ENCODE measurements at places on chromosomes 1 and 21.

- DNase-seq: no peak
Observed at GRCh38 chr1:80248886-80249285, 1242.4 kb upstream of the ADGRL4 start.

GRCh38 chr1:51651552-51651942 is 34.7 kb downstream of the OSBPL9 start:
- no peak for DNase-seq

- no peak for DNase-seq
Observed at GRCh38 chr21:33403128-33403785, at the start of gene IFNGR2. Gene IFNGR2 (plus strand): TSS chr21:33403413. CDS start chr21:33403544, 131 bp downstream.

DNA sequence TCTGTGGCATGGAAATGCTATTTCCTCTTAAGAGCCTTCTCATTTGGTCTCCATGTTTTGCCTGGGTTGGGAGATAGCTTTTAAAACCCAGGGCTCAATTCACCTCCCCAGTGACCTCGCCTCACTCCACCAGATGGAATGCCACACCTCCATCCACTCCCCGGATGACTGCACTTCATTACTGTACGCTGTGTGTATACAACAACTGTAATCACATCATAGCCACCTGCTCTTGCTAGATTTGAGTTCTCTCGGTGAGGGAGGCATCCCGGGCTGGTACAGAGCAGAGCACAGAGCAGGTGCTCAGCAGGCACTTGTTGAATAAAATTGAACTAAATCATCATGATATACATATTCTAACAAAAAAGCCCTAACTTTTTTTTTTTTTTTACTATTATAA is 26.0 kb downstream of the SDE2 start:
- DNase-seq: no peak

GRCh38 chr1:61173118-61173517 is 90.8 kb downstream of the NFIA start:
- DNase-seq: no peak

All from eye (tissue), 1 donor.